ENCODE measurements at places on chromosomes 4 and X.

DNA sequence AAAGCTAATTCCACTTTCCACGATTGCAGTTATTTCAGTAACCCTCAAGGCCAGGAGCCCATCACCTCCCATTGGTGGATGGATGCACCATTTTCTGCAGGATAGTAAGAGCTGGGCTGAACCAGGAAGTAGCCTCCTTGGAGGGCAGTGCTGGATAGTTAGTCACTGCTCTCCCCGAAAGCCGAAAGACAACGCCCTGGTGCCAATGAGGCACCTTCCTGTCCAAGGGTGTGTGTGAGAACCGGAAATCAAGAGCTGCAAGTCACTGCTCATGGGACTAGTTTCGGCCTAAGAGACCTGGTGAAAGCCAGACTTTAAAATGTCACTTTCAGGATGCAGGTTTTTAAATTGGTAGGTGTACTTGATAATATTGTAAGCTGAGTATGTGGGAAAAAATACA, 203.8 kb upstream of the HS3ST1 start:
- DNase-seq, result no peak

- DNase-seq, result no peak
Observed at GRCh38 chr4:16967722-16968121, 69.3 kb upstream of the LDB2 start.

DNA sequence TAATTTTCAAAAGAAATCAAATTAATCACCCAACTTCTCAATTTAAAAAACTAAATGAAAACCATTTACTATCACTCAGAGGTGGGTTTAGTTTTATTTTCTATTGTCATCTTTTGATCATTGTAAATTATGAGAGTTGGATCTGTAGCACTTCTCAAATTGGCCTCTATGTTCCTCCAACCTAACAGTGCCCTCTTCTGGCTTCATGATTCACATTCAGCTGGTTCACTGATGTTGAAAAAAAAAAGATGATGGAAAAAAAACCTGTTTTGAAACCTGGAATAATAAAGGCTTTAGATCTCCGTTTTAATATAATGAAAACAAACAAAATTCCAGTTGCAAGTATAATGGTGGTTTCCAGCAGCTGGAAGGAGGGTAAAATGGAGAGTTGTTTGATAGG, 2.4 kb upstream of the NBDY start:
- DNase-seq, result no peak

DNA sequence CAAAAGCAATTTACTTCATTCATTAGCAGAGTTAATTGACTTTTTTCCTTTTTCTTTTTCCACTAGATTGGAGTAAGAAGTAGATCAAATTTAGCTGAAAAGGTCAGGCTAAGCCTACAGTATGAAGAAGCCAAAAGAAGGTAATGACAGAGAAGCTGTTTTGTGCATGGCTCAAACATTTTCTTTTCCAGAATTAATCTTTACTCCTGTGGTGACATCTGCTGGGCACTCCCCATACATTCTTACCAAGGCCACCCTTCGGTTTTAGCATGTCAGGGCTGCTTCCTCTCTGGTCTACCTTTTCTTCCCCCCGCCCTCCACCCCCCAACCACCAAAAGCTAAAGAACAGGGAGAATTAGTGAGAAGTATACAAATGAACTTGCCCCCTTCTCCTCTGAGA, 70.2 kb downstream of the CLDN22 start:
- no peak for DNase-seq

DNA sequence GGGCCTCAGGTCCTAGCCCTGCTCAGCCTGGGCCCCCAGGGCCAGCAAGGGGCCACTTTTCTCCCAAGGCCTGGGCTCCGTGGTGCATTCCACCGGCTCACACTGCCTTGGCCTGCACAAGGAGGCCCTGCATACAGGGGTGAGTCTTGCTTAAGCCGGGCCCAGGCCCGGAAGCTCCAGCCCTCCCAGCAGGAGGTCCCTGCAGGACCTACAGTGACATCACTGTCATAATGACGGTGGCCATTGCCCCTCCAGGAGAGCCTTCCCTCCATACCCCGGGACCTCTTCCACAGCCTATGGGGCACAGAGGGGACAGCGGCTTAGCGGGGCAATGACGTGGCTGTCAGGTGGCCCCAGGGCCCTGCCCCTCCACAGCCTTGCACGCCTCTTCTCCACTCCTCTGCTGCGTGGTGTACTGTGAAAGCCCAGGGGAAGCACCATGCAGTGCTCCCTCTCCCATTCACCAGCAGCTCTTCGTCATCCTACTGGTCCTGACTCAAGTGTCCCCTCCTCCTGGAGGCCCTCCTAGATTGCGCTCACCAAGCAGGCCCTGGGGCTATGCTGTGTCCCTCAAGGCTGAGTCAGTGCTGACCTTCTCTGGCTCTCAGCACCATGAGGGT, 32.3 kb upstream of the AFAP1 start:
- no peak for DNase-seq

DNA sequence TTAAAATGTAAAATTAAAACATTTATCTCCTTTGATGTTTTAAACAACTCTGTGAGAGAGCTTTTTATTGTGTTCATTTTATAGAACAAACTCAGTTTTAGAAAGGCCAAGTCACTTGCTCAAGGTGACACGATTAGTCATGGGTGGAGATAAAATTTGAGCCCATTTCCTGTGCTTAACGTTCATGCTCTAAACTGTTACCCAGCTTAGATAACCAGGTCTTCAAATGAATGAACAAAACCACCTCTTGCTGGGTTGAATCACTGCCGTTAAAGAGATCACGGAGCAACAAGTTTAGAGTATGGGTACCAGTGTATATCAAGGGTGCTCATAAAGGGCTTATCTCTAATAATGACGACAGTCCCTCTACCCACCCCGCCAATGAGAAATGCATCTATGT, 10.2 kb upstream of the CASK start:
- no peak for DNase-seq

- DNase-seq, result no peak
Observed at GRCh38 chr4:122861172-122861943, 34.7 kb downstream of the FGF2 start.
